ENCODE measurements at places on chromosomes 6 and 20.
A peak's percentile ranks its signal among the peaks of the same experiment; 100 is the strongest.

- DNase-seq = no peak
These were observed 34.9 kb downstream of the SNX5 start for GRCh38 chr20:17933711-17934110.

DNA sequence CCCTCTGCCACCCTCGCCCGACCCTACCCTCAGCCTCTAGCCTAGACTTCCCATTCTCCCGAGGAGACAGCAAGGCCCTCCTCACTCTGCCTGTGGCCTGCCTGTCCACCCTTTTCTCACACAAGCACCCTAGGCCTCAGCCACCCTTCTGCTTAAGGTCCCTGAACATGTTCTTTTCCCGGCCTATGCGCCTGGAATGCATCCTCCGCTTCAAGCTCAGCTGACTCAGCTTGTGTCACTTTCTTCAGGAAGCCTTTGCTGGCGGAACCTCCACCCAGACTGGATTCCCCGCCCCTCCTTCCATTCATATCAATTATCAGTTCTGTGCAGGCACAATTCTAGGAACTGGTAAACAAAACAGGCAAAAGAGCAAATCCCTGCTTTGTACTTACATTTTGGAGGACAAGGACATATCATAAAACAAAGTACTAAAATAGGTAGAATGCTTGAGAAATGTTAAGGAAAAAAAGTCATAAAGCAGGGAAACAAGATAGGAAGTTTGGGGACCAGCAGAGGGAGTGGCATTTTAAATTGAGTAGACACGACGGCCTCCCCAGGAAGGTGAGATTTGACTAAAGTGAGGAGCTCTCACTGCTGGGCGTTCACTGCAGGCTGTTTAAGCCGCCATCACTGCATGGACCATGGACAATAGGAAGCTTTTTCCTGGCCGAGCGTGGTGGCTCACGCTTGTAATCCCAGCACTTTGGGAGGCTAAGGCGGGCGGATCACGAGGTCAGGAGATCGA is 17.9 kb upstream of the SNHG17 start:
- peak; percentile 80 for DNase-seq

DNA sequence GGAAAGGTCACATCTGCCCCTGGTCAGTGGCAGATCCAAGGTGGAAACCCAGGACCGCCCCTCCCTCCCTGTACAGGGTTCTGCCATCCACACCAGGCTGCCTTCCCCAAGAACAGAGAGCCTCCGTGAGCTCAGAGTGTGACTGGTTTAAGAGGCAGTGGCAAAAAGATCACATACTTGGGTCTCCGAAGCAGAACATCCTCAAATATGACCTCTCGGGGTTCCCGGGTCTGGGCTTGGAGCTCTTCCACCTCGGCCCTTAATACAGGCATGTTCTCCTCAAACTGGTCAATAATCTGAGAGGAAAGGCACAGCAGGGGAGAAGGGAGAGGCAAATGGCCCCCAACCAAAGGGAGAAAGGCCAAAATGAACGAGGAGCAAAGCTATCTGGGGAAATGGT is 14.8 kb downstream of the C20orf96 start:
- no peak for DNase-seq

- DNase-seq = peak; percentile 26
These were observed 292.6 kb upstream of the MARCKS start for GRCh38 chr6:113564371-113565171.

DNA sequence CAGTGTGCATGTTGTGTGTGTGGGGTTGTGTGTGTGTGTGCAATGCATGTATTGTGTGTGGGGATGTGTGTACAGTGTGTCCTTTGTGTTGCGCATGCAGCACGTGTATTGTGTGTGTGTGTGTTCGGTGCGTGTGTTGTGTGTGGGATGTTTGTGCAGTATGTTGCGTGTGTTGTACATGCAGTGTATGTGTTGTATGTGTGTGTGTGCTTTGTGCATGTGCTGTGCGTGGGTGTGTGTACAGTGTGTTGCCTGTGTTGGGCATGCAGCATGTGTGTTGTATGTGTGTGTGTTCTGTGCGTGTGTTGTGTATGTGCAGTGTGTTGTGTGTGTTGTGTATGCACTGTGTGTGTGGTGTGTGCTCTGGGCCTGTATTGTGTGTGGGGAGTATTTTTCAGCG is 52.7 kb downstream of the CDH4 start:
- DNase-seq = no peak

DNA sequence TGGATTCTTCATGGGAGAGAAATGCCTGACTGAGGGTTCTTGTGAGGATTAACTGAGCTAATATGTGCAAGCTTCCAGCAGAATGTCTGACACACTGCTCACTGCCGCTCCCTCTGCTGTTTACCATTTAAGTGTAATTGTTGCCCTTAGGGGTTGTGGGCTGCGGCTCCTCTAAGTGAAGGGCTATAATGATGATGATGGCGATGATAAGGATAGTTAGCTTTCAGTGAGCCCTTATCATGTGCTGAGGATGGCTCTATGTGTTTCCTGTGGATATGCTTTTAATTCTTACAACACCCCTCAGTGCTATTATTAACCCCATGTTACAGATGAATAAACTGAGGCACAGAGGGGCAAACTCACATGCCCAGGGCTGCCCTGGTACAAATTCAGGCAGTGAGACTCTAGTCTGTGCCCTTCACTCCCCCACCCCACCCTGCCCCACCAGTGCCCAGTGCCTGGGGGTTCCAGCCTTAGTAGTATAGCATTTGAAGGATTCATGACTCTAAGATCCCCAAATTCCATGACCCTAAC is 33.4 kb downstream of the TGM2 start:
- DNase-seq = no peak

Data from bronchial epithelial cell (primary cell).